GM04504 (cell line): ENCODE measurements at places on chromosomes 7 and 10.
A peak's percentile ranks its signal among the peaks of the same experiment; 100 is the strongest.

GRCh38 chr7:77899516-77899915 is 100.9 kb downstream of the PHTF2 start:
- no peak for DNase-seq

DNA sequence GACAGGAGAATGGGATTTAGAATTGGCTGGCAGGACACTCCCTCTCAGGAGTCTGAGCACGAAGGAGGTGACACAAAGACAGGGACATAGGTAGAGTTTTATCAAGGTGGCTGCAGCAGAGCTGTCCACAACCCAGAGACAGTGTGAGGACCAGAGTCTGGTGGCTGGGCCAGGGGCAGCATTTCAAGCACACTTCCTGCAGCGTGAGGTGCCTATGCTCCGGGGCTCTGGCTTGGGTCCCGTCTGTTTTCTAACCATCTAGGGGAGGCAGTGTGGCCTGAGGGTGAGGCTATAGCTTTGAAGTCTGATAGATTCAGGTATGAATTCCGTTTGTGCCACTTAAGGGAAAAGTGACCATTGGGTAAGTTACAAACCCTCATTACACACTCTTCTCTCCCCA is 222.7 kb upstream of the ZMIZ1 start:
- DNase-seq, result no peak

DNA sequence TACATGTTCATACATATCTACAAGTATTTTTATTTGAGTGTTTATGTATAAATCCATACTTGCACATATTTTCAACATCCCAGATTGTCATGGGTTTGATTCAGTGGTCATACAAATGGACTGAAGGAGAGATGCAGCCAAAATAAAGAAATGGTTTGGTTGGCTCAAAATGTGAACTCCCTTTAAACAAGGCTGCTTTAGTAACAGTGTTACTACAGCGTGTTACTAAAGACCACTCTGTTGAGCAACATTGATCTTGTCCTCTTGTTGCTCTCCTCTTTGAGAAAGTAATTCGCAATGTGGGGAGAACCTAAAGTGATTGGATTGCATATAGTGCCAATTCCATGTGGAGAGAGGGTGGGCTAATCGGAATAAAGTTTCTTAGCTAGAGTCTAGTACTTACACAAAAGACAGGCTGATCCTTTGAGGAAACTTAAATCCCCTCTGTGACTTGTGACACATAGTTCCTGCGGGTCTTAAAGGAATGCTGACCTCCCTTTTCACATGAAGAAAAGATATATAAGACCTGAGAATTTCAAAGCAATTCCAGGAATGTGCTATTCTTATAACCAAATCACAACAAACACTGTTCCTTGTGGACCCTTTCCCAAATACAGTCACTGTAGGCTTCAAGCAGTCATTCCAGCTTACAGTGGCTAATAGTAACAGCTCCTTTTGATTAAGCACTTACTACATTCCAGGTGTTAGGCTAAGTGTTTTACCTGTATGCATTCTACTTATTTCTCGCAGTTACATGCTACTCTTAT is 144.3 kb downstream of the FZD1 start:
- no peak for DNase-seq

DNA sequence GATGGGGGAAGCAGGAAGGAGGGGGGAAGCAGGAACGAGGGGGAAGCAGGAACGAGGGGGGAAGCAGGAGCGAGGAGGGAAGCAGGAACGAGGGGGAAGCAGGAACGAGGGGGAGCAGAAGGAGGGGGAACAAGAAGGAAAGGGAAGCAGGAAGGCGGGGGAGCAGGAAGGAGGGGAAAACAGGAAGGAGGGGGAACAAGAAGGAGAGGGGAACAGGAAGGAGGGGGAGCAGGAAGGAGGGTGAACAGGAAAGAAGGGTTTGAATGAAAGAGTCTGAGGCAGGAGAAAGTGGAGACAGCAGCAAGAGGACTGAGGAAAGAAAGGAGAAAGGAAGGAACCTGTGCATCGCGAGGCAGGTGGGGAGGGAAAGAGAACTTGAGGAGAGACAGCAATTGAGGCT is 256.6 kb downstream of the PTEN start:
- DNase-seq, result no peak

- no peak for DNase-seq
Observed at GRCh38 chr7:74633451-74633921, 24.0 kb upstream of the GTF2I start.

DNA sequence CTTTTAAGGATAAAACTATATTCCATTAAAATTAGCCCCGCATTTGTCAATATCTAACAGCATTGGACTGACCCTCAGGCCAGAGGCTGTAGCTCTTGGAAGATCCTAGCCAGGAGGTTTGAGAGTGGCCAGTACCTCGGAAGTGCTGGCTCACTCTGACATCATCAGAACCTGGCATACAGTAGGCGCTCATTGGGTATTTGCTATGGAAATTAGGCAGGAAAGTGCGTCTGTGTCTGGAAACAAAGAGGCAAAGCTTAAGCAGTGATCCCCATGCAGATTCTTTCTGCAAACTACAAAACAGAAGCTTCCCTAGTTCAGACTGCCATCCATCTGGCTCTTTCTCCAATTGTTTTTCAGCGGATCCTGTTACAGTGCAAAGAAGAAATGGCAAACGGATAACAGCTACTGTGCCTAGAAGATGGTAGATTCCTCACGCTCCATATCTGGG is 1.7 kb upstream of the PRKCQ start:
- no peak for DNase-seq

GRCh38 chr7:100711369-100711768 is 5.4 kb downstream of the POP7 start:
- DNase-seq, result no peak

DNA sequence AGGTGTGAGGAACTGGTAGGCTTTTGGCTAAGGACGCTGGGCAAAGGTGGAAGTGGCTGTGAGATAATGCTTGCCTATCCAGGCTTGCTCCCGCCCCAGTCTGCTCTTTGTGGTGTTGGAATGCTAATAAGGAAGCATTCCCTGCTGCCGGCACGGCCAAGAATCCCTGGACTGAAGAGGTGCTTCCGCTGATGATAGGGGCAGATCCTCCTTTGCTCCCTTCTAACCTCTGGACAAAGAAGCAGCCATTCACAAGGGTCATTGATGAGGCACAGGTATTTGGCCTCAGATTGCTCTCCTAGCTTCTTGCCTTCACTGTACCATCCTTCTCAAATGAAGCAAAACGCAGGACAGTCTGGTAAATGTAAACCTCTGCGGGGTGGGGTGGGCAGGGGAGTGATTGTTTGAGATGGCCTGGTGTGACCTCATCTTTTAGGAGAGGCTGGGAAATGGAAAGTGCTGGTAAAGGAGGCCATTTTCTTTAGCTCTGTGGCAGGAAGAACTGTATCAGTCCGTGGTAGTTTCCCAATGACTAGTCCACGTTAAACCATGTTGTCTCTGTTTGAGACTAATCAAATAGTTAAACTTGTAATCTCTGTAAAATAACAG is 1.7 kb downstream of the PGAM1 start:
- no peak for DNase-seq

GRCh38 chr10:114821915-114822443 is 399 bp downstream of the FHIP2A start:
- no peak for DNase-seq

DNA sequence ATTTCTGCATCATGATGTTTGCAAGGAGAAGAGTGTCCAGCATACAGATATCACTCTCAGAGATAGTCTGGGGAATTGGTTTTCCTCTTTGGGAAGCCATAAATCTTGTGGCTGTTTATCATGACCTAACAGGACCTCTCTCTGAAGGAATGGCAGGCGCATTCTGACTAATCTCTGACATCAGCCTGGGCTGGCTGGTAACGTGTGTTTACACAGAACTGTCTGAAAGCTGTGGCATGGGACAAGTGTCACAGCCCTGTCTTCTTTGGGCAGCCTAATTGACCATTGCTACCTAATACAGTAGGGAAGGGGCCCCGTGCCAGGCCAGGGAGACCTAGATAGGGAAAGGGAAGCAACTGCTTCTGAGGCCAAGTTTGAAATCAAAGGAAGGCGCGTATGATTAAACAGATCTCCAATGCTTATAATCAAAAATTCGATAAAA is 73.9 kb upstream of the CABCOCO1 start:
- DNase-seq, result no peak

GRCh38 chr10:24792638-24793037 is 69.0 kb upstream of the ARHGAP21 start:
- no peak for DNase-seq

DNA sequence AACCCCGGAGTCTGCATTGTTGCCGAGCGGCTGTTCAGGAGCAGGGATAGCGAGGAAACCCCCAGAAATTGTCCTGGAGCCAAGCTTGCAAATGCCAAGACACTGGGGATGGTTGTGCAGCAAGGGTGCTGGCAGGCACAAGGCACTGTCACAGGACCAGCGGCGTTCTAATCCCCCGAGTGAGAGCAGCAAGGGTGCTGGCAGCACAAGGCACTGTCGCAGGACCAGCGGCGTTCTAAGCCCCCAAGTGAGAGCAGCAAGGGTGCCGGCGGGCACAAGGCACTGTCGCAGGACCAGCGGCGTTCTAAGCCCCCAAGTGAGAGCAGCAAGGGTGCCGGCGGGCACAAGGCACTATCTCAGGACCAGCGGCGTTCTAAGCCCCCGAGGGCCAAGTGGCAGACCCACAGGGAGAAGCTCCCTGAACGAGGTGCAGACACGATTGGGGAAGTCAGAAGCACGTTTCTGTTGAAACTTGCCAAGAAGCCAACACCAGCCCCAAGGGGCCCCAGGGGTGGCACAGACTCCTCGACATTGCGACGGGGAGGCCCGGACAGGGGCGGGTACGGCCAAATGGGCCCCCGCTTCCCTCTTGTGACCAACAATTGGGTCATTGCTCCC is 40.4 kb upstream of the INPP5A start:
- no peak for DNase-seq

GRCh38 chr7:114047889-114048288 is 129.1 kb upstream of the PPP1R3A start:
- DNase-seq, result peak; percentile 3

DNA sequence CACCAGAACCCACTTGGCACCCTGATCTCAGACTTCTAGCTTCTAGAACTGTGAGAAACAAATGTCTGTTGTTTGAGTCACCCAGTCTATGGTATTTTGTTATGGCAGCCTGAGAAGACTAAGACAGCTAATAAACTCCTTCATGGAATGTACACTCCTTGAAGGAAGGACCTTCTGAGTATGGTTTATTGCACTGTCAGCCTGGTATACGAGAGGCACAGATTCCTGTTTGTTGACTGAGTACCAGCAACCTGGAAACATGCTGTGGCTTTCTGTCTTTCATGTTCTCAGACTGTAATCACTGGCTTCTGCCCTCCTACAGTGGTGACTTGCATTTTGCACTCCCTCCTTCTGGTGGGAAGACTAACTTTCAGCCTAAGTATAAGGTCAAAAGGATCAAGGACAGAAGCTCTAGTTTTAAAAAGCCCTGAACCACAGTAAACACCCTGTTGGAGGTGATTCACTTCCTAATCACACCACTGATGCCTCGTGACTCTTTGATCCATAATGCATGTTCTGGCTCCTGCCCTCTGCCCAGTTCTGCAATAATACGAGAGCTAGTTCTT is 319.0 kb upstream of the NPSR1 start:
- DNase-seq, result no peak

DNA sequence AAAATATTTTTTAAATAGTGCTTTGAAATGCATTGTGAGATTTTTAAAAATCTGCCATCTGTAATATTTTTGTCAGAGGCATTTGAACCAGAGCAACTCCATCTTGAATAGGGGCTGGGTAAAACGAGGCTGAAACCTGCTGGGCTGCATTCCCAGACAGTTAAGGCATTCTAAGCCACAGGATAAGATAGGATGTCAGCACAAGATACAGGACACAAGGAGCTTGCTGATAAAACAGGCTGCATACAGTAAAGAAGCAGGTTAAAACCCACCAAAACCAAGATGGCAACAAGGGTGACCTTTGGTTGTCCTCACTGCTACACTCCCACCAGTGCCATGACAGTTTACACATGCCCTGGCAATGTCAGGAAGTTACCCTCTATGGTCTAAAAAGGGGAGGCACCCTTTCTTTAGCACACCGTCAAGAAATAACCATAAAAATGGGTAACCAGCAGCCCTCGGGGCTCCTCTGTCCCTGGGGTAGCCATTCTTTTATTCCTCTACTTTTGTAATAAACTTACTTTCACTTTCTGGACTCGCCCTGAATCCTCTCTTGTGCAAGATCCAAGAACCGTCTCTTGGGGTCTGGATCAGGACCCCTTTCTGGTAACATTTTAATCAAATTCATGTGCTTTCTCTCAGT is 273.7 kb downstream of the SEMA3D start:
- no peak for DNase-seq

DNA sequence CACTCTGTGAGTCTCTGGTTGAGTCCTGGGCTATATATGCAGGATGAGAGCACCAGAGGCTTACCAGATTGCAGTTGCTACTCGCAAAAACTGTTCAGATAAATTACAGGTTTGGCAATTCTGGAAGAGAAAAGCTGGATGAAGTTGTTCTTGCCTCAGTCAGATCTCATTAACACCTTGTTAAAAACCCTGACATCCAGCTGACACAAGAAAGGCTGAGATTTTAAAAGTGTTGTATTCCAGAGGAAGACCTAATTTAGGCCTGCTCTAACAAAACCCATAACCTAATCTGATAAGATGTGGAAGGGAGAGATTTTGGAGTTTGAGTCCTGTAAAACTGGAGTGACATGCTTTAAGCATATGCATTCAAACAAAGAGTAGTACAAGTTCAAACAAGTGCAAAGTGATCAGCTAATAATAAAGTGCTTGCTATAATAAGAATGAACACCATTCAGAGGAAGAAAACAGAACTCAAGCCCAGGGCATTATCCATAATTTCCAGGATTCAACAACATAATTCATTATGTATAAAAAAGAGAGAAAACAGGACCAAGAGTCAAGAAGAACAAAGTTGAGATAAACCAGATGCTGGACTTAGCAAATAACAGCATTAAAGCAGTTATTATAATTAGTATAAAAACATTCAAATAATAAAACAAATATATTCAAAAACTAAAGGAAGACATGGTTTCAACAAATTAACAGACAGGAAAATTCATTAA is 135.5 kb downstream of the CD36 start:
- no peak for DNase-seq

DNA sequence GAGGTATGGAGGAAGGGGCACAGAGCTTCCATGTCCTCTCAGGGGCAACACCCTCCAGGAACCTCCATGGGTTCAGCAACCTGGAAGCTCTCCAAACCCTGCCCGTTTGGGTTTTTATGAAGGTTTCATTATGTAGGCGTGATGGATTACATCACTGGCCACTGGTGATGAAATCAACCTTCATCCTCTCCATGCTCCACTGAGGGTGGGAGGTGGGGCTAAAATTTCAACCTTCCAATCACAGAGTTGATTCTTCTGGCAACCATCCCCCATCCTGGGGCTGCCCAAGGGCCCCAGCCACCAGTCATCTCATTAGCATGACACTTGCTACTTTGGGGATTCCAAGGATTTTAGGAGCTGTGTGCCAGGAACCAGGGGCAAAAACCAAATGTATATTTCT is 90.1 kb downstream of the TEX36 start:
- no peak for DNase-seq

GRCh38 chr10:10958041-10958440 is 59.6 kb upstream of the CELF2 start:
- DNase-seq, result no peak

- DNase-seq, result no peak
Observed at GRCh38 chr7:141280100-141280499, 206.2 kb downstream of the TMEM178B start.

GRCh38 chr10:73827346-73828089 is 16.1 kb upstream of the NDST2 start:
- no peak for DNase-seq
